ENCODE measurements at places on chromosomes 7 and 10.

- H3K27ac ChIP-seq: no peak overlapping the region
- no peak for DNase-seq
- no peaks in the 10 kb centered on the region for H3K4me1 ChIP-seq
- no peaks in the 10 kb centered on the region for H3K27me3 ChIP-seq
Measured at GRCh38 chr10:84216834-84217233, 8.5 kb downstream of the LRIT2 start.

DNA sequence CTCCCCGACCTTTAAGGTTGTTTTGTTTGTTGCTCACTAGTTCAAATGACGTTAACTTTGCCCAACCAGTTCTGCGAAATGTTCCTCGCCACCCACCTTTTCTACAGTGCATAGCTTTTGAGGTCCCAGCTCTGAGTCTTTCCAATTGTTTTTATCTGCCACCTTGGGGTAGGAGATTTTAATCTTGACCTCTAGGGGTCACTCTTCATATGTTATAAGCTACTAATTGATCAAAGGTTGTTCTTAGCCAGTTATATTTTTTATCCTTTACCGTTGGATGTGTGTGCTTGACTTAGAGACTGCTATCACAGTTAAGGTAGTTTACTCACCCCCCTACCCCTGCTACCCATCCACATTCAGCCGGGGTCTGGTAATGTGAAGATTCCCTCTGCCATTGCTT is 372.4 kb downstream of the SUGCT start:
- no peak overlapping the region for H3K27ac ChIP-seq
- DNase-seq: no peak
- no peaks in the 10 kb centered on the region for H3K27me3 ChIP-seq

DNA sequence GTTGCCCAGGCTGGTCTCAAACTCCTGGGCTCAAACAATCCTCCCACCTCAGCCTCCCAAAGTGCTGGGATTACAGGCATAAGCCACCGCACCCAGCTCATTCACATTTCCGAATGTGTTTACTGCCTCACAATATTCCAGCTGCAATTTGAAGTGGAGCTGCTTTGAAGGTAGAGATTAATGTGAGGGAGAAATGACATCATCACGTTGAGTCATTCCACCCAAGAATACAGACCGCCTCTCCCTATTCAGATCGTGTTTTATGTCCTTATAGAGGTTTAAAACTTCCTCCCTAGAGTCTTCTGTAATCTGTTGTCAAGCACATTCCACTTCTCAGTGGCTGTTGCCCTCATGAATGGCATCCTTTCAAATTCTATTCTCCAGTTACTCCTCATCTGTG is 100.4 kb upstream of the PDGFA start:
- DNase-seq: peak; percentile 98
- no peak overlapping the region for H3K27ac ChIP-seq
- no peak overlapping the region for H3K4me3 ChIP-seq
- H3K27me3 ChIP-seq: no peaks in the 10 kb centered on the region

DNA sequence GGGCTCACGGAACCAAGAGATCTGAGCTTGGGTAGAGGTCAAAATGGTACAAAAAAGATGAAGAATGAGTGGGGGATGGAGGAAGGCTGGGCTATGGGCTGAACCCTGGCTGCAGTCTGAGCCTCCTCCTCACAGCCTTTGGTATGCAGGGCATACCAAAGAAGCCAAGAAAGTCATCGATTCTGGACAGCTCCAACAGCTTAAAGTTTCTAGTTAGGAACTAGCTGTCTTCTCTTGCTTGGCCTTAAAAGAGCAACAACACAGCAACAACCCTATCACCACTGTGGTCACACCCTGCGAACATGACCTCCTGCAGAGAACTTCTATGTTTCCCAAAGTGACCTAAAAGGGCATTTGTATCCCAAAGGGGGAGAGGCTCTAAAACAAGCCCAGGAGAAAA is 126.1 kb upstream of the EFCAB10 start:
- H3K36me3 ChIP-seq: no peaks in the 10 kb centered on the region
- H3K27ac ChIP-seq: no peak overlapping the region
- no peak overlapping the region for H3K4me3 ChIP-seq
- DNase-seq: no peak

DNA sequence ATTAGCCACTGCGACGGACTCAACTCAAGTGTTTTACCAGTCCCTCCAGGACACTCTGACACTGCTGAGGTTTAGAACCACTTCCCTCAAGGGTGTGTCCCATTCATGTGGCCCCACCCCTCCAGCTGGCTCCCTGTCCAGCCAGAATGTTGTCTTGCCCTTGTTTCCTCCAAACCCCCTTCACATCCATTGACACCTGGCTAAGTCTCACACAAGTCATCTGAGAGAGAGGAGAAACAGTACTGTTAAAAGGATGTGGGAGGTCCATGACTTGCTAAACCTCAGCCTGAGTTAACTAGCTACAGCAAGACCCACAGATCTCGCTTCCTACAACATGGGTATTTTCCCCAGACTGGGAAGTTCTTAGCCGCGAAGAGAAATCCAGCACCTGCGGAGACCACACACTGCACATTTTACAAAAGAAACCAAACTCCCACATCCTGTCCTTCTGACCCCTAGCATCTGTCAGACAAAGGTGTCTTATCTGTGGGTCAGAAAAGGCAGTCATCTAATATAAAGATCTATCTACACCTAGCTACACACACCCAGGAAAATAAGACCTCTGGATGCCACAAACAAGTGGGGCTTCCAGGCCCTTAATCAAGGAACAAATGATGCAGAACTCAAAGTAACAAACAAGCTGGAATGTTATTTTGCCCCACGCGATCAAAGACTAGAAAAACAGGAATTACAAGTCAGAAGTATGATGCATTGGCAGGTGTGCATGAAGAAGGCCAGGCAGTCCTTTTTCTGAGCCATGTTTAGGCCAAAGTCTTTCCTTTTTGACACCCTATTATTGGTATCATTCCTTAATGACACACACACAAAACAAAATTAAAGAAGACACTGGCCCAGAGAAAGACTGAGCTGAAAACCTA is 13.9 kb downstream of the OSBPL3 start:
- H3K27me3 ChIP-seq: no peaks in the 10 kb centered on the region
- no peak for DNase-seq
- no peaks in the 10 kb centered on the region for H3K36me3 ChIP-seq

- no peaks in the 10 kb centered on the region for H3K36me3 ChIP-seq
- no peaks in the 10 kb centered on the region for H3K27me3 ChIP-seq
- peak overlapping the region; percentile 46 for H3K27ac ChIP-seq
- H3K4me3 ChIP-seq: no peak overlapping the region
- H3K4me1 ChIP-seq: peaks cover 12% of the 10 kb centered on the region
Measured at GRCh38 chr7:81284576-81284975, 365.7 kb upstream of the SEMA3C start.

DNA sequence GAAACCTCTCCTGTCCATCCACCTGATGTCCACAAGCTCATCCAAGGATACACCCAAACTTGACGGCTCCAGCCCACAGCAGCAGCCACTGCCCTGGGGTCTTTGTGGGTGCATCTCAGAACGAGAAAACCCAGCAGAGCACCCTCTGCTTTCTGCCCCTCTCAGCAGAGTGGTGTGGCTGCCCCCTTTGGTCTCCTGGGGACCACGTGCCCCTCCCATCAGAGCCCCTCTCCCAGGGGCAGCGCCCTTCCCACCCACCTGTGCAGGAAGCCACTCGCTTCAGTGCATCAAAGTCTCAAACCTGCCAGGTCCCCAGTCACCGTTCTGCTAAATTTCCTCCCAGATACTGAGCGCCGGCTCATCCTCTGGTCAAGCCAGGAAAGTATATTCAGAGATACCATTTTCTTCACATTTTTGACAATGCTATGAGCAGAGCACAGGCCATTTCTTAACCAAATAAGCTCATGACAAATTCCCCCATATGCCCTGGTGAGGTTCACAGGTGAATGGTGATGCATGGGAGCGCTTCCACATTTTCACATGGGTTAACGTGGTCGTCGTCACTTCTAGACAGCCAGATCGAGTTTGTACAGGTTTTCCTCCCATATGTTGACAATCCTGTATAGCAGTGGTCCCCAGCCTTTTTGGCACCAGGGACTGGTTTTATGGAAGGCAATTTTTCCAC is 32.4 kb downstream of the CAMK2B start:
- peak; percentile 74 for DNase-seq
- H3K4me3 ChIP-seq: no peak overlapping the region
- no peak overlapping the region for H3K27ac ChIP-seq
- no peaks in the 10 kb centered on the region for H3K4me1 ChIP-seq

DNA sequence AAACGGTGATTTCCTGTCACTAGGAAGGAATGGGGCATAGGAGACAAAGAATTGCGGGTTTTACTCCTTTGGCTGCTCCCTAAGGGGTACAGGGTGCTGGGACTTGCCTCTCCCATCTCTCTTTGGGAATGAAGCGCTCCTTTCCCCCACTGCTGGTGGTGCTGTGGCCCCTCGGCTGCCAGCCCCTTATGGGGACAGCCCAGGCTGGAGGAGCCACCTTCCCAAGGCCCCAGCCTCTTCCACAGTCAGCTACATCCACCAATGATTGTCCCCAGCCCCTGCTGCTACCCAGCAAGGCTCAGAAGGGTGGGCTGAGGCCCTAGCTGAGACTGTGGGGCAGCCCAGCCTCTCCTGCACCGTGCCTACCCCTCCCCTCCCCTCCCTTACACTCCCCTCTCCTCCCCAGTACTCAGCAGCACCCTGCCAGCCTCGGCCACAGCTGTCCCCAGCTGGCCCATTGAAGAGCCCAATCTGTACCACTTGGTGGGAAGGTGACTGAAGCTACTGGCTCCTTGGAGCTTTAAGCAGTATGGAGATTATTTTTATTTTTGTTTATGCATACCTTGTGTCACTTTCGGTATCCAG is 19.0 kb downstream of the PRKAG2 start:
- no peak overlapping the region for H3K27ac ChIP-seq
- peaks cover 8% of the 10 kb centered on the region for H3K27me3 ChIP-seq
- peak; percentile 34 for DNase-seq

GRCh38 chr7:188727-189500 is 3.5 kb upstream of the FAM20C start:
- H3K36me3 ChIP-seq: no peaks in the 10 kb centered on the region
- peaks cover 16% of the 10 kb centered on the region for H3K4me1 ChIP-seq
- DNase-seq: no peak

GRCh38 chr7:106598663-106599342 is 62.2 kb downstream of the CCDC71L start:
- DNase-seq: no peak
- H3K4me3 ChIP-seq: peak overlapping the region; percentile 73
- no peak overlapping the region for H3K27ac ChIP-seq
- H3K36me3 ChIP-seq: no peaks in the 10 kb centered on the region

DNA sequence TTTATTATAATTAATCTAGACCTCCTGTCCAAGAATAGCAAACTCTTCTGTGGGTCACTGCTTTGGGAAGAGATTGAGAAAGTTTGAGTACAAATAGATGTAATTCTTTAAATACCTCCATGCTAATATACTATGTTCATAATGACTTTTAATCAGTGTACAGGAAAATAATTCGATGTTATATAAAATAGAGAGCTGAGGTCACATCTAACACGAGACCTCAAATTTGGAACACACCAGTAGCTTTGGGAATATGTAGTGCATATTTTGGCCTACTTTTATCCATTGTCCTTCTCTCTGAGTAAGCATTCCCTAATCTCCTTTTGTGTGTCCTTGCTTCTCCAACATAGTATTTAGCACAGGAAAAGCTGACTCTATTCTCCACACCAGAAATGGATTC is 27.3 kb upstream of the CABCOCO1 start:
- peak overlapping the region; percentile 83 for H3K27ac ChIP-seq
- H3K27me3 ChIP-seq: no peaks in the 10 kb centered on the region
- H3K4me3 ChIP-seq: no peak overlapping the region
- H3K36me3 ChIP-seq: no peaks in the 10 kb centered on the region

GRCh38 chr10:114624951-114625780 is 32.9 kb downstream of the ABLIM1 start:
- H3K4me1 ChIP-seq: peaks cover 20% of the 10 kb centered on the region
- peaks cover 23% of the 10 kb centered on the region for H3K27me3 ChIP-seq
- no peaks in the 10 kb centered on the region for H3K36me3 ChIP-seq
- no peak for DNase-seq
- no peak overlapping the region for H3K4me3 ChIP-seq

DNA sequence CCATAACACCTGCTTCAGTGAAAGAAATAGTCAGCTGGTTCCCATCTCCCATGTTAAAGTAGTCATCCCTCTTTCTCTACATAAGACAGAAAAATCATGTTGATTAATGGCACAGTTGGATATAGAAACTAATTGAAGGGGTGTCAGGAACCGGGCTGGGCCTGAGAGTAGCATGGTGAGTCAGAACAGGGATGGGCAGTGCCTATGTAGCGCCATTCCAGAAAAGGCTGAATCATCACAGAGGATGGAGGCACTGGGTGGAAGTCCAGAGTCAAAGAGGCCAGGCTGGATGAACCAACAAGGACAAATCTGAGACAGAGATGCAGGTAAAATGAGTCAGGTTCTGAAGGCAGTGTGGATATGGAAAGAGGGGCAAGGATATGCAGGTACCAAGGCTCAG is 201.2 kb downstream of the LHFPL3 start:
- no peaks in the 10 kb centered on the region for H3K27me3 ChIP-seq
- no peak overlapping the region for H3K4me3 ChIP-seq
- no peak for DNase-seq
- no peaks in the 10 kb centered on the region for H3K36me3 ChIP-seq

- peaks cover 4% of the 10 kb centered on the region for H3K4me1 ChIP-seq
- H3K27ac ChIP-seq: no peak overlapping the region
- H3K27me3 ChIP-seq: no peaks in the 10 kb centered on the region
- H3K36me3 ChIP-seq: no peaks in the 10 kb centered on the region
- peak; percentile 97 for DNase-seq
- peak overlapping the region; percentile 48 for H3K4me3 ChIP-seq
Measured at GRCh38 chr10:70558871-70559810, 43.4 kb downstream of the PRF1 start.

GRCh38 chr10:69317626-69318105 is 39.4 kb downstream of the HK1 start:
- H3K27me3 ChIP-seq: no peaks in the 10 kb centered on the region
- H3K36me3 ChIP-seq: peaks cover 3% of the 10 kb centered on the region
- peak overlapping the region; percentile 98 for H3K4me3 ChIP-seq
- DNase-seq: no peak
- H3K4me1 ChIP-seq: peaks cover 37% of the 10 kb centered on the region
- peak overlapping the region; percentile 2 for H3K27ac ChIP-seq

- H3K4me1 ChIP-seq: peaks cover 21% of the 10 kb centered on the region
- DNase-seq: no peak
- H3K27me3 ChIP-seq: peaks cover 7% of the 10 kb centered on the region
- H3K4me3 ChIP-seq: no peak overlapping the region
- no peak overlapping the region for H3K27ac ChIP-seq
- peaks cover 15% of the 10 kb centered on the region for H3K36me3 ChIP-seq
Measured at GRCh38 chr7:127390186-127390816, 2.2 kb downstream of the ZNF800 start.

DNA sequence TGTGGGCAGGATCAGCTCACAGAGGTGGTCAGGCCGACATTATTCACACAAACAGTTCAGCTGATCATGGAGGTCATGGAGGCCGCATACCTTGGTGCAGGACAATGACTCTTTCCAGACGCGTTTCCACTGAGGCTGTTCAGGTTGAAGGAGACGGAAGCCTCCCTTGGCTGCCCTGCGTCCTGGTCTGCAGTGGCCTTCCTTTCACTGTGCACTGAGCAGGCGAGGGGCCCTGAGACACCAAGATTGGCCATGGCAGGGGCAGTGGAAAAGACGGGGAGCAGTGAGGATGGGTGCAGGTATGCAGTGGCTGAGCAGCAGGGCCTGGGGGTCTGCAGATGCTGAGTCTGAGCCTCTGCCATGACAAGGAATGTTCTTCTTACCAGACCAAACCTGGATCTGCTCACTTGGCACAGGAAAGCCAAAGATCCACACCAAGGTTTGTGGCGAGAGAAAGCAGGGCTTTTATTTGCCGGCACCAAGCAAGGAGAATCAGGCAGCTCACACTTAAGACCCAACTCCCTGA is 263.3 kb downstream of the GLRX3 start:
- H3K4me3 ChIP-seq: no peak overlapping the region
- no peak overlapping the region for H3K27ac ChIP-seq
- no peaks in the 10 kb centered on the region for H3K27me3 ChIP-seq
- H3K36me3 ChIP-seq: no peaks in the 10 kb centered on the region
- no peak for DNase-seq

All from osteoblast (primary cell).